ENCODE measurements at places on chromosomes 5 and 9. TPM values are rescaled to one million over a fixed set of nuclear protein-coding genes. Genes with fewer than 3 reads are reported as not detected.

DNA sequence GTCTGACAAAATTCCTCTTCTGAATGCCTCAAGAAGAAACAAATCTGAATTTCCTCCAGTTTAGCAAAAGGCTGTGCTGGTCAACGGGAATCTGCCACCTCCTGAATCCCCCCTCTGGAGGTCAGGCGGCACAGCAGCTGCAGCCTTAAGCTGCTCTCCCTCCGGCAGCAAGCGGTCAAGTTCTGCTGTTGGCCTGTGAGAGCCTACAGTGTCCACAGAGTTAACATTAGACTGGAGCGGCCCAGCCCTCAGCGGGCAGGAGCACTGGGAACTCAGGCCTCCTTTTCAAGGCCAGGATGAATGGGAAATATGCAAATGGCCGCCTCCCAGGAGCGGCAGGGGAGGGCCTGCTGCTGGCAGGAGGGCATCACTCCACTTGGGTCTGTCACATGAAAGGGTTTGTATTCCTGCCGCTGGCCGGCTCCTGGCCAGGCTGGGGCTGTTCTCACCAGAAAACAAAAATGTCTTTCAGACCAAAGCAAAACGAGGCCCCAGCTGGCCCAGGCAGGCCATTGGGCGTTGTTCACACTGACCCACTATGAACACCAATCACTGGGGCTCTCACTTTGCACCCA, 8.2 kb downstream of the ACSL6 start:
- peak; percentile 78 for DNase-seq

DNA sequence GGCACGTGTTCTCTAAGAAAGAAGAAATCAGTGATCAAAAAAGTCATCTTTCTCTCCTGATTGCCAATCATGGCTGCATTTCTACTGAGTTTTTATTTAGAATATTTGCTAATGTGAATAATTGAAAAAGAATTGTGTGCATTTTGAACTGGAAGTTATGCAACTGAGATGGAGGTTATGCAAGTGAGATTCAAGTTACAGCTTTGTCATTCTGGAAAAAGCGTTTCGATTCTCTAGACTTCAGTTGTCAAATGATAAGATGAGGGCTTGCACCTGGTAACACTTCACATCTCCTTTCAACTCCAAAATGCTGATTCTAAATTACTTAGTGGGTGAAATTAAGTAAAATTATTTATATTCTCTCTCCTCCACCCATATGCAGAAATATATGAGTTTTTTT, 36.4 kb downstream of the C6 start:
- DNase-seq: no peak

DNA sequence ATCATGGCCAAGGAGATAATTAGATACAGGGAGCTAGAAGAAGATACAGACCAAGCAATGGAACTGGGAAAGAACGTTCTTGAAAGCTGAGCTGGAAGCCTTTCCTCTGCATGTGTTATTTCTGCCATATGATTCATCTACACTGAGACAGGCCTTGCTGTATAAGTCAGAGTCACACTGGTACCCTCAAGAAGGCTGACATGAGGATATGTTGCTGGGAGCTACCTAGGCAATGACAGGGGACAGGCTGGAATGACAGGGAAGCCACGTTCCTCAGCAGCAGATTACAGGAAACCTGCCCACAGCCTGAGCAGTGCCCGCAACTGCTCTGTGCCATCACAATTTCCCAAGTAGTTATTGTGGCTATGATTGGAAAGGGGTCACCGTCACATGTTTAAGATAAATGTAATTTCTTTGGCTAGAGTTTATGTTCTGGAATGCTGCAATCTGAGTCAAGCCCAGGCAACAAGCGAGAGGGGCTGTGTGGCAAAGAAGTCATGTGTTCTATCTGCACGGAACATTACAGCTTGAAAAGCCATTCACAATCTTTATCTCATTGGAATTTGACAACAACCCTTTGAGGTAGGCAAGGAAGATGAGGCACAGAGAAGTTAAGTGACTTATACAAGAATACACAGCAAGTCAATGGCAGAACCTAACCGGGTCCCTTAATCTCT, 108.2 kb downstream of the TTLL11 start:
- no peak for DNase-seq

GRCh38 chr5:170630226-170630625, 126.4 kb downstream of the KCNIP1 start:
- no peak for DNase-seq

DNA sequence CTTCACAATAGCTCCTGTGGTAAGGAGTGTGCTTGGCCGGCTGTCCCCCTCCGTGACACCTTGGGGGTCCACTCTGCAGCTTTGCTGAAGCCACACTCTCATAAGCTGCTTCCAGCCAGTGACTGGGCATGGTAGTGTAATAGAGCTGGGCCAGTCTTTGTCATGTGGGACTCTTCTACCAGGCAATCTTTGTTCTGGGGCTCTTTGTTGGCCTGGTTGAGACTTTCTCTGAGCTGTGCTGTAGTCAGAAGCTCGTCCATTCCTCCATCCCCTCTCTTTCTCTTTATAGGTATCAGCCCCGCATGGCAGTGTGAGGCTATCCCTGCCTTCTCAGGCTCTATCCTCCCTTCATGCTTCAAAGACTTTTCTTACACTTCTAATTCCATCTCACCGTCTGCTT, 25.7 kb downstream of the CARD6 start:
- DNase-seq: no peak

DNA sequence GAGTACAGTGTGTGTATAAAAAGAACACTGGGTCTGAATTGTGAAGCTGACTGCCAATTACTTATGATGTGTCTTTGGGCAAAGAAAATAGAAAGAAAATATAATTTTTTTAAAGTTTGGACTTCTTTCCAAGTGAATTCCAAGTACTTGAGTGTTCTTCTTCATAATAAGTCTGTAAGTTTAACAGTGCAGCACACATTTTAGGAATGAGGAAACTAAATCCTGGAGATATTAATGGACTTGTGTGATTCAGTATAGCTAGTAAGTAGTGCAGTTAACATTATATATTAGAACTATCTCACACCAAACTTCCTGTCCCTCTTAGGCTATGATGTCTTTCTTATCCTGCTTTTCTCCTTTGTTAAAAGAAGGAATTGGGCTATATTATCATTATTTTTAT, 1953.8 kb downstream of the MAT2B start:
- DNase-seq: no peak

DNA sequence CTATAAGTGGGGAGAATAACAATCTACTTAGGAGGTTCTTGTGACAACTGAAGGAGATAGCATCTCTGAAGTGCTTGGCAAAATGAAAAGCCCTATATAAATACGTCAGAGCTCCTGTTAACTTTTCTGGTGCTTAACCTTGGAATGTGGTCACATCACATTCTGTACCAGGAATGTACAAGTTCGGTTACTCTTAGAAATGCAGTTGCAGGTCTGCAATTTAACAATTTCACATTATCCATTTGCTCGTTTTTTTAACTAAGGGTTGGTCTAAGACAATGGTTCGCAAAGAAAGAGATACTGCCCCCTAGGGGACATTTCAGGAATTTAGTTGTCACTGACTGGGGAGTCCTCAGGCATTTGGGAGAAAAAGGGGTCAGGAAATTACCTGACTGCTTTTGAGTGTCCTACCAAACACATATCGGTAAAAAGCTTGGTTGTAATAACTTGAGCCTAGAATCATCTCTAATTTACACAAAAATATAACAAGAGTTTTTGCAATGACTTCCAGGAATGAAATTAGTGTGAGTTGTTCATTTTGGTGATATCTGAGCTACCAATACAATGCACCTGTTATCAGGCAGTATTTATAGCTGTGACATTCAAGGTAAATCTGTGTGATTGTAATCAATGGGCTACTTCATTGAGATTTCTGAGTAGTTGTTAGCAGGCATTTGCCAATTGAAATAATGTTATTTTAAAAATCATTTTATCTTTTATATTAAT, 5.4 kb upstream of the HBEGF start:
- no peak for DNase-seq

GRCh38 chr5:66742083-66742895, 146.1 kb downstream of the MAST4 start:
- no peak for DNase-seq

DNA sequence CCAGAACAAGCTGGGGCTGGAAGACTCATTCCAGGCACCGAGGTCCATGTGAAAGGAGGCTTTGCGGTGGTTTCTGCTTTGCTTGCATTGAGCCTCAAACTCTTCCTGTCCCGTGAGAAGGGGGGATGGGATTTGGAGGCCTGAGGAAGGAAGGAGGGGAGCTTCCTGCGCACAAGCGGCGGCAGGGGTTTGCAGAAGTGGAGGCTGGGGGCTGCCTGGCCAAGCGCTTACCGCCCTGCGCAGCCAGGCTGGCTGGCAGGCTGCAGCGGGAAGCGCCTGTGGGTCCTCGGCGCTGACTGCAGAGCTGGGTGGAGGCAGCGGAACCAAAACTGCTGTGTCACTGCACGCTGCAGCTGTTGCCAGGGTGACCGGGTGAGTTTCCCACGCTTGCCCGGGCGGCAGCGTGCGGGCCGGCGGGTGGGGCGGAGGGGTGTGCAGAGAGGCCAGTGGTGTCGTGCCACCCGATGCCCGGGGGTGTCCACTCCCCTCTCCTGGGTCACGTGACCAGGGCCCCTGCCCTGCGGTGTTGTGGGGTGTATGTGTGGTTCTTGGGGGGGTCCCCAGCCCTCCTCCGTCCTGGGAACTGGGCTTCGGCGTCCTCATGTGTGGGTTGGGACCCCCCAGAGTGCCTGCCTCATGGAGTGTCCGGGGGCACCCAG, 81.0 kb downstream of the RXRA start:
- peak; percentile 98 for DNase-seq

GRCh38 chr5:115180165-115180709, 10.5 kb upstream of the TRIM36 start:
- no peak for DNase-seq

- DNase-seq: no peak
Observed at GRCh38 chr9:12708562-12709298, 15.5 kb downstream of the TYRP1 start.

GRCh38 chr5:131068893-131069643, 96.0 kb downstream of the HINT1 start:
- no peak for DNase-seq

- DNase-seq: no peak
Observed at GRCh38 chr5:77638763-77639671, 504 bp upstream of the OTP start.

GRCh38 chr5:170466988-170467707, 36.7 kb upstream of the KCNIP1 start:
- no peak for DNase-seq

- DNase-seq: no peak
Observed at GRCh38 chr9:121607434-121608167, 43.8 kb upstream of the DAB2IP start.

- no peak for DNase-seq
Observed at GRCh38 chr5:170251462-170251861, 18.7 kb downstream of the C5orf58 start.

DNA sequence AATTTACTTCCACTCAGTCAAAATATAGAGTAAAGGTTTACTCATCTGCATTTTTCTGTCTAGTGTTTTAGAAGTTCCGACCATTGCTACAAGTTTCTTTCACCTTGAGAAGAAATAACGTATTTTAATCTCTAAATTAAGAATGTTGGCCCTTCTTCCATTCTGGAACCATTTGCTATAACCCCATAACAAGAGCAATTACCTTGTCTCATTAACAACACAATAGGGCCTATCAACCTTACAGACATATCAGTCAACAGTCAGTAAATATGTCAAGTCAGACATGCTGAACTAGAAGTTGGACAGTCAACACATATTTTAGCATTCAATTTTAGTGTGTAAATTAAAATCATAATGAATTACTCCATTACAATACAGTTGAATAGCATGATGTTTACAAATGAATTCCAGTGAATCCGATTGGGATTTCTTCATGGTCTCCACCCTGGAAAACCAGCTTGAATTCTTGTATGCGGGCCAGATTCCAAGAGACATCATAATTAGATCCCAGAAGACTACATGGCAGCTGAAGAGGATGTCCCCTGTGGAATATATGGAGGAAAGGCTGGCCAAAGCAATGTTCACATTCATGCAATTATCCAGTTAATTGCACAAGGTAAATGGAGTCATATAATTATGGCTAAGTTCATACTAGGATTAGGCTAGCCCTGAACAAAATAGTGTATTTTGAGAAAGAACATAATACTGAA, 196.2 kb upstream of the TARS1 start:
- DNase-seq: no peak

DNA sequence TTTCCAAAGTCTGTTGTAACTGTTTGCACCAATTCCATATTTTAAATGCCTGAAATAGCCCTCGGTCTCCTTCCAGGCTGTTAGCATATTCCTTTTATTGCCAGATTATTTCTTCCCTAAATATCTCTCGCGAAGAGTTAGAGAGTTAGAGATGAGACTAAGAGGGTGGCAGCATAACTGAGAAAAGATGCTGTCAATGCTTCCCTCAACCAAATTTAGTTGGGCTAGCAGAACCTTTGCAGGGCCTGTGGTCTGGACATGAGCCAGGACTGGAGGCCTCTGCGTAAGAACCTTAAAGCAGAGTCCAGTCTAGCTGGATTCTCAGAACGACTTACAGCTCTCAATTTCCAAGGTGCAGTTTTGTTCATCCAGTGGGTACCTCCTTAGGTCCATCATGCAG, 135.9 kb downstream of the GABRB2 start:
- no peak for DNase-seq

GRCh38 chr5:175589714-175590113, 68.2 kb upstream of the HRH2 start:
- no peak for DNase-seq

- no peak for DNase-seq
Observed at GRCh38 chr9:15253786-15254185, 53.2 kb downstream of the TTC39B start.

GRCh38 chr5:38420691-38421390, 135.6 kb downstream of the LIFR start:
- no peak for DNase-seq

- no peak for DNase-seq
Observed at GRCh38 chr5:149756354-149756753, 26.2 kb downstream of the PPARGC1B start.

Gene PCSK5
- 67.9 TPM for total RNA-seq

Gene TAF1L
- total RNA-seq: 0.05 TPM

Gene SNX24
- 14.9 TPM for total RNA-seq

Gene CARTPT
- not detected for total RNA-seq

Gene MPDZ
- total RNA-seq: 63.3 TPM

Gene MXD3
- 6.1 TPM for total RNA-seq

Gene PCDH12
- 8.7 TPM for total RNA-seq

Gene KIF24
- total RNA-seq: 0.74 TPM

Gene SLC36A3
- not detected for total RNA-seq

Gene NIM1K
- 0.67 TPM for total RNA-seq

Gene NCS1
- total RNA-seq: 194 TPM
